ENCODE measurements at places on chromosomes 12 and 14. TPM values are rescaled to one million over a fixed set of nuclear protein-coding genes. Genes with fewer than 3 reads are reported as not detected.
A peak's percentile ranks its signal among the peaks of the same experiment; 100 is the strongest.

The NDUFB1 gene
- 256 TPM for total RNA-seq

- DNase-seq = peak; percentile 56
These were observed at the start of gene TMTC1 for GRCh38 chr12:29783773-29784666. Gene TMTC1, minus strand, starts transcription at chr12:29783942. Its CDS starts 191 bp downstream, at chr12:29783751.

The ANHX gene
- not detected for total RNA-seq

- no peak for DNase-seq
These were observed 13.7 kb downstream of the CHFR start for GRCh38 chr12:132873724-132874123.

- DNase-seq = no peak
These were observed 1.5 kb downstream of the DHRS7 start for GRCh38 chr14:60163693-60164092.

The LUM gene
- total RNA-seq = 183 TPM

The KRT79 gene
- total RNA-seq = 0.48 TPM

- DNase-seq = no peak
These were observed 64.5 kb downstream of the BCL11B start for GRCh38 chr14:99207456-99207855.

DNA sequence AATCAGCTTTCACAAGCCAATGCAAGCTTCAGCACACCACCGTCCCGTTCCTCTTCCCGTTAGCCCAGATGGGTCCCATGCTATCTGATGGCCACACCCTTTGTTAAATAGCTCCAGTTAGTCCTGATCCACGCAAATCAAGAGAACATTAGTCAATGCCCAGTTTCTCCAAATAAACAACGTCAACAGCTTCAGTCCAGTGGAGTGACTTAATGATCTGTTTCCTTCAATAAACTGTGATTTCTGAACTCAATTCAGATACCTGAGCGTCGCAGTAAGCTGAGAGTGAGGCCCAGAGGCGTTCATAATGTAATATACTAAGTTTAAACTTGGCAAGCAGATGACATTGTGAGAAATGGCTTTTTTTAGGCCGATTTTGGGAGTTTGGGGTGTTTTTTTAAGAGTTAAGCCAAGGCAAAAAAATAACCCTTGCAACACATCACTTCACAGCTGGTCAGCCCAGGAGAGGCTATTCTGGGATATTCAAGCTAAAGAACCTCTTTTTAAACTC lies 112.3 kb downstream of the ZFP36L1 start:
- no peak for DNase-seq

The RAPGEF3 gene
- total RNA-seq = 60.3 TPM

GRCh38 chr14:57712102-57712501 lies 153.8 kb downstream of the SLC35F4 start:
- no peak for DNase-seq

The SLC17A8 gene
- not detected for total RNA-seq

GRCh38 chr14:53591816-53592215 lies 364.8 kb downstream of the BMP4 start:
- no peak for DNase-seq

The YEATS4 gene
- 16.1 TPM for total RNA-seq

- no peak for DNase-seq
These were observed 6.2 kb upstream of the PLEKHH1 start for GRCh38 chr14:67526676-67527459.

DNA sequence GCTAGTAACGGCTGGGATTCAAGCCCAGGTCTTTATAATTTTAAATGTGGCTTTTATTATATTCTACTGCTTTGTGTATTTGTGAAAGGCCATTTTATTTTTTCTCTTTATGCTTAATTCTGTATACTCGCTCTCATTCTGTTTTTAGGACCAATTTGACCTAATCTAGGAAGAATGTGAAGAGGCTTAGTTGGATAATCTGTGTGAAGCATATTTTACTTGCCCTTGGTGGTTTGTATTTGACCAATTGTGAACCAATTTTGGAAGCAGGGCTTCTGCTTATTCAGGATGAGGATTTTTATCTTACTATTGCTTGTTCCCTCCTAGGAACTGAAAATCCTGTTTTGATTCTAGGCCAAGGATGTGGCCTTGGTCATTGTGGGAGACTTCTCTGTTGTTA lies 113.1 kb downstream of the TTC6 start:
- no peak for DNase-seq

The PLEKHD1 gene
- total RNA-seq = 2.3 TPM

GRCh38 chr12:94909663-94910062 lies 93.8 kb downstream of the NDUFA12 start:
- no peak for DNase-seq

- DNase-seq = no peak
These were observed 61.3 kb downstream of the ATF7IP start for GRCh38 chr12:14426792-14427191.

- DNase-seq = no peak
These were observed 55.6 kb upstream of the ACTN1 start for GRCh38 chr14:69034612-69035262.

The STAC3 gene
- total RNA-seq = 1.6 TPM

DNA sequence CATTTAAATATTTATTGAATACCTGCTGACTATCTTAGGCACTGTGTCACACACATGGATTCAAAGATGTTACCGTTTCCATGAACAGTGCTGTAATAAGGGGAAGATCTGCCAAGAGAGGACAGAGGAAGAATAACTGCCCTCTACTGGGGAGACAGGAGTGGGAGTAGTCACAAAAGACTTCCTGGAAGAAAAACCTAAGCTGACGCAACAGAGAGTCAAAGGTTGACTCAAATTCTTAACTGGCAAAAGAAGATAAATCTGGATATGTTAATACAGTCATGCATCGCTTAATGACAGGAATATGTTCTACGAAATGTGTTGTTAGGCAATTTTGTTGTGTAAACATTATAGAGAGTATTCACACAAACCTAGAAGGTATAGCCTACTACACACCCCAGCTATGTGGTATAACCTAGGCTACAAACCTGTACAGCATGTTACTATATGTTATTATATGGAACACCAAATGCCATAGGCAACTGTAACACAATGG lies 51.5 kb downstream of the DCAF5 start:
- DNase-seq = no peak

GRCh38 chr12:19689801-19690472 lies 250.6 kb downstream of the AEBP2 start:
- DNase-seq = no peak

The MGAT4C gene
- under 0.01 TPM for total RNA-seq

DNA sequence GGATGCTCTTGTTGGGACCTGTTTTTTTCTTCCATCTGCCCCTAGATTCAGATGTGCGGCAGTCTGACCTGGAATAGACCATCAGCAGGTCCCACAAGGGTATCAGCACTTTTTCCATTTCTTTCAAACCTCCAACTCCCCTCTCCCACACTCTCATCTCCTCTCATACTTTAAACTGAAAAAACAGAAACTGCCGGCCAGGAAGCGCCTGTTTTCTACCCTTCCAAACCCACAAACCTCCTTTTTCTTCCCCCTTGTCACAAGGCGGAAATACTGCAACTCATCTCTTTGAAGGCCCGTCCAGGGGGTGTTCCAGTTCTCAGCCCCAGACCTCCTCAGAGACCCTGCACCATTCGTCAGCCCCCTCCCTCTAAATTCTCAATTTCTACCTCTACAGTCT lies 62.5 kb upstream of the FKBP4 start:
- no peak for DNase-seq

- no peak for DNase-seq
These were observed 102.7 kb upstream of the NAV3 start for GRCh38 chr12:77728018-77728417.

The CRADD gene
- total RNA-seq = 24.0 TPM

DNA sequence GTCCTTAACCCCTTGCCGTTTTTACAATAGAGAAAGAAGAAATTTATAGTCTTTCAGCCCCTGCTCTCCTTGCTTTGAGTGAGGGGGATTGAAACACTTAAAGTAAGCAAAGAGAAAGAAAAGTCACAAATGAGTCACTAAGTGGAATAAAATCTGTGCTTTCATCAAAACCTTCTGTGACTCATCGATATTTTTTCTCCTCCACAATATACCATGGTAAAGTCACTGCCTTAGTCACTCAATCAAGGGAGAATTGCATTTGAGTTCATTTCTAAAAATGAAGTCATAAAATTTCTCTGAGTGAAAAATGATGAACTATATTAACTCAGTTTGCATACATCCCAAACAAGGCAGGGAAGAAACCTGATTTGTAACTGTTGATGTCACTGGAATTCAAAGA lies 470.3 kb downstream of the FOXG1 start:
- DNase-seq = no peak

GRCh38 chr14:39615352-39615751 lies 183.1 kb upstream of the FBXO33 start:
- DNase-seq = no peak

The KRT78 gene
- total RNA-seq = not detected

The NFE2 gene
- 0.15 TPM for total RNA-seq

DNA sequence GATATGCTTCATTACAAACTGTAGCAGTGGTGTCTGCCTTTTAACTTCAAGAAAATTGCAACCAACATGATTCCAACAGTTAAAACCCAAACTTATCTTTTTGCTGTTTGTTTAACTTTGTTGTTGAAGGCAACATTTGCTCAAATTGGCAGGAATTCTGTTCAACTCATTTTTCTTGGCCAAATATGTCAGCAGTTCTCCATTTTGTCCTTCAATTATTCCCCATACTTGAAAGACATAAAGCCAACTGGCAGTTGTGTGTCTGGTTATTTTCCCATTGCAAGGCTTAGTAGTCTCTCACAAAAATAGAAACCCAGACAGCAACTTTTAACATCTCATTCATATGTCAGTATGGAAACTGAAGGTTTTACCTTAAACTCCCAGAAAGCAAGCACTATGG lies 146.3 kb downstream of the LRIG3 start:
- no peak for DNase-seq

The C14orf39 gene
- 0.33 TPM for total RNA-seq

DNA sequence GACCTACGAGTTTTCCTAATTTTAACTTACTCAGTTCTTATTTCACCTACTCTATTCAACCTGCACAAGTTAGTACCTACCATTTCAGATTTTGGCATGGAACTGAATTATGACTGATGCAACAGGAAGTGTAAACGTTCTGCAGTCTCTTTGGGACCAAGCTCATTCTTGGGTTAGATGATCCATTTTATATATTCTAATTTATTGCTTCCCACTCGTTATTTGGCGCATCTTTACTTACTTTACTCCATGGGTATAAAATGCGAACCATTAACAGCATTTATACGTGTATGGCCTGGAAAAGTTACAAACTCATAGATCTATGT lies 1.0 kb upstream of the EML1 start:
- no peak for DNase-seq

DNA sequence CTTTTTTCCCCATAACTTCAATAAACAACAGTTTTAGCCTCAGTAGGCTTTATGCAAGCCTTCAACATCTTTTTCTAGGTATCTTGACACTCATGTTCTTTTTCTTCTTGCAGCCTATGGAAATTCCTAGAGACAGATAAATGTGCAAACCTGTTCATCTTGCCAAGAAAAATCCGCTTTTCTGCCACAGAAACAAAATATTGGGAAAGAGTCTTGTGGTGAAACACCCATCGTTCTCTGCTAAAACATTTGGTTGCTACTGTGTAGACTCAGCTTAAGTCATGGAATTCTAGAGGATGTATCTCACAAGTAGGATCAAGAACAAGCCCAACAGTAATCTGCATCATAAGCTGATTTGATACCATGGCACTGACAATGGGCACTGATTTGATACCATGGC lies 295.9 kb downstream of the ZFP36L1 start:
- DNase-seq = no peak

The DIO2 gene
- 2.6 TPM for total RNA-seq

The KCNA5 gene
- total RNA-seq = 0.66 TPM

GRCh38 chr14:72892103-72892878 lies 1.6 kb downstream of the DPF3 start:
- no peak for DNase-seq

The RBP5 gene
- 1.1 TPM for total RNA-seq

DNA sequence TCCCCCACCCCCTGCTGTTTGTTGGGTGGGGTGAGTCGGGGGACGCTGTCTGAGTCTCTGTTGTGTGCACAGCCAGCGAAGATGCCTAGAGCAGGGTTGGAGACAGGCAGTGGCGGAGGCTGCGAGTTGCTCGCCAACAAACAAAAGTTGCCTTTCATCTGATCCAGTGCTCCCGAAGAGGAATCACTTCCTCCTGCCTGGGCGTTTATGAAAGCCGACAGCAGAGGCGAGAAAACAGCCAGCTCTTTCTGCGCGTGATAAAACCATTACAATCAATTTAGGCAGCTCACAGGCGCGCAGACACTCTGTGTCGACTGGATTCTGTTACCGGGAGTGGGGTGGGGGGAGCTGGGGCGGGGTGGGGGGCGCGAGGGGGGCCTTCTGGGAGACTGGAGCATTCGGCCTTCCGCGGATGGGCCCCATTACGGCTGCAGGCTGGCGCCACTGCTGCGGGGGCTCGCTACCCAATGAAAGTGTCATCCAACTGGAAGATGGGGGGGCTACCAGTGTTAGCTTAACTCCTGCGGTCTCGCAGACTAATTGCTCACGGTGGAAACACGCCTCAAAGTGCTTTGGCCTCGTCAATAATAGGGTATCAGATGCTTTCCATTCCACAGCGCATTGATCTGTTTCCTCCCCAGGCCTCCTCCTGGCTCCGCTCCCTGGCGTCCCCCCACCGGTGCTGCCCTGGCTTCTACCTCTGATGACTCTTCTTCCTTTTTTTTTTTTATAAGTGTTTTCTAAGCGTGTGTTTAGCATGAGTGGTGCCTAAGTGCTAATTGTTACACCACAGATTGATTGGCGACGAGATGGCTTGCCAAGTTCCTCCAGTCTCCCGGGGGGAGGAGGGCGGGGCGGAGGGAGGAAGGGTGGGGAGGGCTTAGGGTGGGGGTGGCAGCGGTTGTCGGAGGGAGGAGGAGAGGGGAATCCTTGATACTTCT lies 678.4 kb downstream of the MED13L start:
- no peak for DNase-seq

GRCh38 chr12:6869049-6870021 lies 2.0 kb downstream of the TPI1 start:
- DNase-seq = peak; percentile 74

DNA sequence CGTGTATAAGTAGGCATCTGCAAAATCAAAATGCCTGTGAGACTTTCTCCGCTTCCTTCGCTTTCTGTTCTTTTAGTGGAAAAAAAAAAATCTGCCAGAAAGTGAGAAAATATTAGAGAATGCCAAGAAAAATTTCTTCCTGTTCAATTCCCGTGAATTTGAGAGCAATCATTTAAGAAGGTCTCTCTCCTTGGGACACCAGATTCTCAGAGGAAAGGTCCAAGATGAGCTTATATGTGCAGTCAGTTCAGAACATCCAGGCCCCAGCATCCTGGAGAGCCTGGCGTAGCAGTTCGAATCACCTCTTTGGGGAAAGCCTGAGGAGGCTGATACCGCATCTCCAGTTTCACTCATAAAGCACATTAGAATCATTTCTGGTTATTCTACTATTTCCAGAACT lies 912.8 kb downstream of the GALC start:
- no peak for DNase-seq

DNA sequence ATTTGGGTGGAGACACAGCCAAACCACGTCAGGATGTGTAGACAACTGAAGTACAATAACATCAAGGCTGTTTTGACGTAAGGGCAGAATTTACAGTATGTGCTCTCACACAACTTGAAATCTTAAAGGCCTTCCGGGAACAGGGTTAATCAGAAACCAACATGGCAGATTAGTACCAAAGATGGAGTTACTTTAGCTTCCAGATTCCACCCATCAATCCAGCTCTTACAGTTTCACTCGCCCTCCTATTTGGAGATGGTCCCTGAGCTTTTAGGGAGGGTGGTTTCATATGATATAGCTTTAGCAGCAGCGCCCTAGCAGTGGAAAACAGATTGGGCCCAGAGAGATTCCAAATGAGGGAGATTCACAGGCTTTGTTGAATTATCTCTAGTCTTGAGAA lies 2.0 kb upstream of the XPOT start:
- DNase-seq = no peak

The DPY19L2 gene
- 22.4 TPM for total RNA-seq
